ENCODE measurements at places on chromosomes 3 and 15. TPM values are rescaled to one million over a fixed set of nuclear protein-coding genes. Genes with fewer than 3 reads are reported as not detected.

Gene NR1I2
- polyA plus RNA-seq: 0.03 TPM

Gene FAM43A
- polyA plus RNA-seq: 6.8 TPM

Gene SAMMSON
- not detected for polyA plus RNA-seq

Gene DGKG
- 10.4 TPM for polyA plus RNA-seq

Gene ADAM10
- 10.8 TPM for polyA plus RNA-seq

Gene TLR9
- 0.08 TPM for polyA plus RNA-seq

Gene SNX22
- polyA plus RNA-seq: 0.23 TPM

Gene FETUB
- not detected for polyA plus RNA-seq

Gene PARP3
- 11.3 TPM for polyA plus RNA-seq

GRCh38 chr3:23041918-23042696 is 161.0 kb upstream of the UBE2E2 start:
- DNase-seq: no peak

GRCh38 chr3:196272826-196273225 is 14.7 kb downstream of the PCYT1A start:
- peak; percentile 72 for DNase-seq

GRCh38 chr3:38834110-38834509 is 18.1 kb upstream of the SCN10A start:
- peak; percentile 70 for DNase-seq

- DNase-seq: no peak
Observed at GRCh38 chr15:42034628-42035434, 14.0 kb upstream of the PLA2G4E start.

- no peak for DNase-seq
Observed at GRCh38 chr15:93321881-93322282, 232.9 kb upstream of the RGMA start.

DNA sequence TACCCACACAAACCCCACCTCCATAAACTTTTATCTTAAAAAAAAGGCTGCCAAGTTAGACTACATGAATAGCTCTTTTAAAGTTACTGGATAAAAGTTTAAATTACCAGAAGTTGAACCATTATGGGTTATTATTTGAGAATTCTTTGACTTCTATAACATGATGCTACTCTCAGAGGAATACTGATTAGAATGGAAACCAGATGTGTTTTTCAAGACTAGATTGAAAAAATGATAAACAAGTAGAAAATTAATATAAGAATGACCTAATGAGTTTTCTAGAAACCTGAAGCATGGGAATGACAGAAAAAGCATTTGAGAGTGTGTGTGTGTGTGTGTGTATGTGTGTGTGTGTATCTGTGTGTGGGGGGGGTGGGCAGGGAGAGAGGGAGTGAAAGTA is 12.4 kb upstream of the FGF7 start:
- DNase-seq: no peak

GRCh38 chr15:67380921-67381320 is 126.3 kb downstream of the IQCH start:
- no peak for DNase-seq

- DNase-seq: peak; percentile 99
Observed at GRCh38 chr15:63188926-63189871, at the start of gene RAB8B. Gene RAB8B (plus strand): TSS chr15:63189606. CDS start chr15:63189625, 19 bp downstream.
